Trophoblast cell (in vitro differentiated cells and primary cell): ENCODE measurements at places on chromosomes 7 and 10.

DNA sequence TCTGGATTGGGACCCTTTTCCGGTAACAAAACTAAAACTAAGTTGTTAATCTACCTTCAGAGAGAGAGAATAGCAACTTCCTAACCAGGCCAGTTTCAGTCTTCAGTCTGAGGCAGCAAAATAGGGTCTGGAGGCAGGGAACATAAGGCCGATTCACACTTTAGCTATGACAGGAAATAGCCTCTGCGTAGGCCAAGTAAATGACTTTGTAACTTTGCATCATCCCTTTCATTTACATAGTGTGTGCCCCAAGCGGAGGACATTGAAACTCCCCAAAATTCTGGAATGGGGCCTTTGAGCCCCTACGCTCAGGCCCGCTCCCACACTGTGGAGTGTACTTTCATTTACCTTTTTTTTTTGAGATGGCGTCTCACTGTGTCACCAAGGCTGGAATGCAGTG lies 1.7 kb upstream of the UPP1 start:
- H3K4me3 ChIP-seq, result no peak overlapping the region
- no peaks in the 10 kb centered on the region for H3K27me3 ChIP-seq
- peak overlapping the region; percentile 43 for H3K27ac ChIP-seq
- DNase-seq, result no peak
- H3K4me1 ChIP-seq, result peaks cover 34% of the 10 kb centered on the region
- peaks cover 9% of the 10 kb centered on the region for H3K36me3 ChIP-seq

DNA sequence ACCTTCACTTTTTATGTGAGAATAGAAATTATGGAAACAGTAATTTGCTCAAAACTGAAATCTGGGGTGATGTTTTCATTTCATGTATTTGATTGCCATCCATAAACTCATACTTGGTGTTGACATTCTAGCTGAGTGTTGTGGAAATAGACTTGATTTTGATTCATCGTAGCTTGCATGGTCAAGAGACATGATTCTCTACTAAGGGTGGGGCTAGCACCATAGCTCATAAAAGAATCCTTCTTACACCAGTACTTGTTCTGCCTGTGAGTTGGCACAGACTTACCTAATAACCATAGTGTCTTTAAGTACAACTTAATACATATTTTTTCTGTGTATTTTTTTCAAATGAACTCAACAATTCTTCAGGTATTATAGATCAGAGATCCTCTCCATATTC lies 36.6 kb downstream of the RAB18 start:
- H3K27ac ChIP-seq, result no peak overlapping the region
- H3K4me3 ChIP-seq, result no peak overlapping the region
- peaks cover 6% of the 10 kb centered on the region for H3K36me3 ChIP-seq
- no peaks in the 10 kb centered on the region for H3K4me1 ChIP-seq
- no peaks in the 10 kb centered on the region for H3K27me3 ChIP-seq
- DNase-seq, result no peak

GRCh38 chr10:132514821-132515520 lies 22.6 kb upstream of the INPP5A start:
- peaks cover 32% of the 10 kb centered on the region for H3K4me1 ChIP-seq
- H3K27ac ChIP-seq, result no peak overlapping the region
- H3K36me3 ChIP-seq, result no peaks in the 10 kb centered on the region
- no peak for DNase-seq
- H3K4me3 ChIP-seq, result no peak overlapping the region

- peaks cover 11% of the 10 kb centered on the region for H3K4me1 ChIP-seq
- H3K36me3 ChIP-seq, result no peaks in the 10 kb centered on the region
- no peak overlapping the region for H3K4me3 ChIP-seq
- H3K27ac ChIP-seq, result no peak overlapping the region
- no peak for DNase-seq
These were observed 92.4 kb upstream of the KLF6 start for GRCh38 chr10:3877211-3878000.

- H3K4me1 ChIP-seq, result peaks cover 3% of the 10 kb centered on the region
- no peaks in the 10 kb centered on the region for H3K27me3 ChIP-seq
- no peaks in the 10 kb centered on the region for H3K36me3 ChIP-seq
- H3K4me3 ChIP-seq, result no peak overlapping the region
- peak; percentile 88 for DNase-seq
- H3K27ac ChIP-seq, result peak overlapping the region; percentile 52
These were observed 30.1 kb downstream of the APBB1IP start for GRCh38 chr10:26468291-26468690.

DNA sequence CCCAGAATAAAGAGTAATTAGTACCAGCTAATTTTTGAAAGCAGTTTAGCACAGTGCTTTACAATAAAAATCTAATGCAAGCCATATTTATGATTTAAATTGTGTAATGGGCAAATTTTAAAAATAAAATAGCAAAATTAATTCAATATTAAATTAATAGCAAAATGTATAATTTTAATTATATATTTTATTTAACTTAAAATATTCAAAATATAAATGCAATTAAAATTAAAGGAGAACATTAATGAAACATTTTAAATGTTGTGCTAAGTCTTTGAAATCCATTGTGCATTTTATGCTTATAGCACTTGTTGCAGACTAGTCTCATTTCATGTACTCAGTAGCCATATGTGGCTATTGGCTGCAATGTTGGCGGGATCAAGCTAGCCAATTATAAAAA lies 367.6 kb downstream of the SUGCT start:
- no peaks in the 10 kb centered on the region for H3K27me3 ChIP-seq
- H3K27ac ChIP-seq, result no peak overlapping the region
- no peaks in the 10 kb centered on the region for H3K4me1 ChIP-seq
- H3K36me3 ChIP-seq, result no peaks in the 10 kb centered on the region
- no peak for DNase-seq
- H3K4me3 ChIP-seq, result no peak overlapping the region

- H3K27ac ChIP-seq, result no peak overlapping the region
- DNase-seq, result no peak
- H3K36me3 ChIP-seq, result no peaks in the 10 kb centered on the region
- H3K4me3 ChIP-seq, result no peak overlapping the region
- no peaks in the 10 kb centered on the region for H3K27me3 ChIP-seq
These were observed 12.8 kb downstream of the OR13A1 start for GRCh38 chr10:45302573-45302972.

- no peak for DNase-seq
- peaks cover 20% of the 10 kb centered on the region for H3K27me3 ChIP-seq
- H3K27ac ChIP-seq, result no peak overlapping the region
These were observed 162.4 kb downstream of the NRF1 start for GRCh38 chr7:129773871-129774270.

DNA sequence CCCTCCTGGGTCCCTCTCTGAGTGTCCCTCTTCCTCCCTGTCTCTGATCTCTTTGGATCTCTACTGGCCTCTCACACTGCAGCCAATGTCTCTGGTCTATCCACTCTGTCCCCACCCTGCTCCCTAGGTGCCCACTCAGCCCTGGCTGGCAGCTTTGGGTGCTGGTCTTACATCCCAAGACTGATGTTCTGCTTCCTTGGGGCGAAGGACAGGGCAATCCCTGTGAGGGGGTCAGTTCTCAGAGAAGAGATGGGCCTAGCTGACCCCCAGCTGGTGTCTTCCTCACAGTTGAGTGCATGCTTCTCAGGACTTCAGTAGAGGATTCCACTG lies 51.7 kb upstream of the CAMK2B start:
- no peak overlapping the region for H3K27ac ChIP-seq
- H3K4me1 ChIP-seq, result no peaks in the 10 kb centered on the region
- no peak for DNase-seq
- H3K4me3 ChIP-seq, result no peak overlapping the region
- peaks cover 7% of the 10 kb centered on the region for H3K36me3 ChIP-seq

DNA sequence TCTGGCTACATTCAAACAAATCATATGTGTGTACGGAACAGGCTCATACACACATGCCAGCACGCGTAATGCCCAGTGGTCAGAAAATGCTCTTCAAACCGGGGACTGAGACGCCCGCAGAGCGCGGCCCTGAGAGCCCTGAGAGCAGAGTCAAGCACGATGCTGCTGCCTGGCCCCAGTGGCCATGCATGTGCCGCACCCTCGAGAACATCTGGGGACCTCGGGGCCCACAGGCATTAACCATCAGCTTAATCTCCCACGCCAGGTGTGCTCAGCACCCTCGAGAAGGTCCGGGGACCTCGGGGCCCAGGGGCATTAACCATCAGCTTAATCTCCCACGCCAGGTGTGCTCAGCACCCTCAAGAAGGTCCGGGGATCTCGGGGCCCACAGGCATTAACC lies 163.1 kb downstream of the PTPRN2 start:
- H3K27ac ChIP-seq, result no peak overlapping the region
- no peak overlapping the region for H3K4me3 ChIP-seq
- H3K27me3 ChIP-seq, result no peaks in the 10 kb centered on the region
- no peaks in the 10 kb centered on the region for H3K4me1 ChIP-seq

GRCh38 chr10:132408367-132408781 lies 11.4 kb downstream of the PWWP2B start:
- peaks cover 82% of the 10 kb centered on the region for H3K4me1 ChIP-seq
- no peak for DNase-seq
- H3K4me3 ChIP-seq, result no peak overlapping the region
- peaks cover 40% of the 10 kb centered on the region for H3K36me3 ChIP-seq
- no peaks in the 10 kb centered on the region for H3K27me3 ChIP-seq

DNA sequence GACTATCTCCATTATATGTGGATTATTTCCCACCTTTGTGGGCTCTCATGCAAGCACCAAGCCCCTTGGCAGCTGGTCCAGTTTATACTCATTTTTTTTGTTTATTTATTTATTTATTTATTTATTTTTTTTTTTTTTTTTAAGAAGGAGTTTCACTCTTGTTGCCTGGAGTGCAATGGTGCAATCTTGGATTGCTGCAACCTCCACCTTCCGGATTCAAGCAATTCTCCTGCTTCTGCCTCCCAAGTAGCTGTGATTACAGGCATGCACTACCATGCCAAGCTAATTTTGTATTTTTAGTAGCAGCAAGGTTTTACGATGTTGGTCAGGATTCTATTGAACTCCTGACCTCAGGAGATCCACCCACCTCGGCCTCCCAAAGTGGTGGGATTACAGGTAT lies 2.8 kb downstream of the PRTFDC1 start:
- H3K27ac ChIP-seq, result no peak overlapping the region
- DNase-seq, result no peak
- H3K4me1 ChIP-seq, result peaks cover 9% of the 10 kb centered on the region
- H3K27me3 ChIP-seq, result no peaks in the 10 kb centered on the region
- no peaks in the 10 kb centered on the region for H3K36me3 ChIP-seq
- H3K4me3 ChIP-seq, result no peak overlapping the region

DNA sequence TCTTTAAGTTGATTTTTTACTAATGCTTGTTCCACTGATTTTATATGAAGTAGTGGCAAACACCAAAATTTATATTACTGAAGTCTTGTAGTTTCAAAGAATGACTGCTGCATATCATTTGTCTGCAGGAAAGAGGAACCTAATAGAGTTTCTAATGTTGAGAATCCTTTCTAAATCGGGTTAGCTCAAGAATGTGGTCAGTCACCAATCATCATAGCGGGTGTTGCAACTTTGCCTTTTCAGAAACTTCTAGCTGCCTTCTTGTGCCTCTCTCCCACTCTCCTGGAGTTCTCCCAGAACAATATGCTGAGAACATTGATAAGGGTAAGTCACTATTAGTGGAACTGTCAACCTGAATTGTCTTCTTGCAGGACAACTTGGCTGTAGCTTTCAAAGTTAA lies 524.8 kb upstream of the SORCS1 start:
- no peak for DNase-seq
- no peaks in the 10 kb centered on the region for H3K36me3 ChIP-seq
- no peak overlapping the region for H3K27ac ChIP-seq
- no peaks in the 10 kb centered on the region for H3K27me3 ChIP-seq
- H3K4me3 ChIP-seq, result no peak overlapping the region

GRCh38 chr7:34093276-34093675 lies 187.9 kb downstream of the BMPER start:
- H3K4me1 ChIP-seq, result no peaks in the 10 kb centered on the region
- no peaks in the 10 kb centered on the region for H3K36me3 ChIP-seq
- H3K27ac ChIP-seq, result no peak overlapping the region
- no peak for DNase-seq

DNA sequence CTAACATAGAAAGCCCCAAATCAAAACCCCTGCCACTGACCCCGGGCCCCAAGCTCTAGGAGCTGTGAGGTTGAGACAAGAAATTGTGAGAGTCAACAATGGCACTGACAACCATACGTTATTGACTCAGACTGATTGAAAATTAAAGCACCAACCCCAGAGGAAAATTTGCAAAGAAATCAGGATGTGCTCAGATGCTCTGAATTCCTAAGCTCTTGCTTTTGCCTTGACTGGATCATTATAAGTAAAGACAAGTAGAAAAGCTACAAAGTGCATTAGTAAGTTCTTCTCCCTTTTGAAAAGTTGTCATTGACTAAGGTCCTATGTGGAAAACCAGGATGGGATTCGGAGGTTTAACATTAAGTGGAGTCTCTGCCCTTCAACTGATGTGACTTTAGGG lies 130.2 kb downstream of the SAMD9 start:
- H3K36me3 ChIP-seq, result no peaks in the 10 kb centered on the region
- no peaks in the 10 kb centered on the region for H3K27me3 ChIP-seq
- no peak overlapping the region for H3K27ac ChIP-seq
- no peaks in the 10 kb centered on the region for H3K4me1 ChIP-seq
- no peak for DNase-seq

DNA sequence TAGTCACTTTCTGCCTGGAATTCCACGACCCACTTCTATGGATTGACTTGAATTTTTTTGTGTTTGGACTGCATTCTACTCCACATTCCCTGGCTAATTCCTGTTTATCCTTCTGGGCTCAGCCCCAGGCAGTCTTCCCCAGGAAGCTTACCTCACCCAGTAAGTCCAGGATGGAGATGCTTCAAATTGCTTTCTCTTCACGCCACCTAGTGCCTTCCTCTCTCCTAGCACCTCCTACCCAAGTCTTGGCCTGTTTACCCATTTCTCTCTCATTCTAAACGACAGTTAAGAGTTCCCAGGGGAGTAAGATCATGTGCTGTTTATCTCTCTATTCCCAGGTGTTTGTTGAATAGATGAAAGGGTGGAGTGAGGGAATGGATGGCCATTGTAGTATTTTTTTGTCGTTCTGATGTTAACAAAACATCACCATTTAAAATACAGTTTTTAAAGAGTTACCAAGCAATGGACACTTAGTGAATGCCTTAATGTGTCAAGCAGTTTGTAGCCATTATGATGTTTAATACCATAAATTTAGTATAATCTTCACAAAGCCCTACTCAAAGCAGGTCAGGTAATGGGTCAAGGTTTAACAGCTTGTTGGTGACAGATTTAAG lies 45.5 kb upstream of the TARP start:
- H3K36me3 ChIP-seq, result no peaks in the 10 kb centered on the region
- no peaks in the 10 kb centered on the region for H3K27me3 ChIP-seq
- no peak overlapping the region for H3K4me3 ChIP-seq
- H3K4me1 ChIP-seq, result peaks cover 3% of the 10 kb centered on the region
- H3K27ac ChIP-seq, result no peak overlapping the region

GRCh38 chr10:68870545-68871104 lies 30.5 kb upstream of the DDX50 start:
- no peak overlapping the region for H3K4me3 ChIP-seq
- no peak overlapping the region for H3K27ac ChIP-seq
- H3K27me3 ChIP-seq, result no peaks in the 10 kb centered on the region
- DNase-seq, result no peak
- H3K36me3 ChIP-seq, result no peaks in the 10 kb centered on the region
- no peaks in the 10 kb centered on the region for H3K4me1 ChIP-seq

GRCh38 chr10:122421054-122421625 lies 33.3 kb upstream of the ARMS2 start:
- peak; percentile 95 for DNase-seq
- H3K27me3 ChIP-seq, result no peaks in the 10 kb centered on the region
- H3K27ac ChIP-seq, result no peak overlapping the region
- H3K36me3 ChIP-seq, result peaks cover 5% of the 10 kb centered on the region
- H3K4me3 ChIP-seq, result no peak overlapping the region
